DMS53 (cell line): ENCODE measurements at places on chromosomes 6 and 20.
A peak's percentile ranks its signal among the peaks of the same experiment; 100 is the strongest.

DNA sequence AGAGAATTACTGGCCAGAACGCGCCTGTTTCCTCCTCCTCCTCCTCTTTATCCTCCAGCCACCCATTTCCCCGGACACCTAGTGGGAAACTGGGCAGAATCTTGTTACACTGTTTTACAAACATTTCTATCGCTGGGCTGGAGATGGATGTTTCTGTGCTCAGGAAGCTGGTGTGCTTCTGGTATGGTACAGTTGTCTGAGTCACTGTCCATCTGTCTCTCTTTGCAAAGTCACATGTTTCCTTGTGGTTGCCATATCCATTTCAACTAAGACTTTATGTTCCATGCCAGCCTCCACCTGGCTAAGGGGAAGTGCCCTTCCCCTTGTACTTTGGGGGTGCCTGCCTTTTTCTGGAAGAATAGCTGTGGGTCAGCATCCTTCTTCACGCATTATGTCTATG, 52.9 kb upstream of the SLC22A16 start:
- peak; percentile 28 for DNase-seq

DNA sequence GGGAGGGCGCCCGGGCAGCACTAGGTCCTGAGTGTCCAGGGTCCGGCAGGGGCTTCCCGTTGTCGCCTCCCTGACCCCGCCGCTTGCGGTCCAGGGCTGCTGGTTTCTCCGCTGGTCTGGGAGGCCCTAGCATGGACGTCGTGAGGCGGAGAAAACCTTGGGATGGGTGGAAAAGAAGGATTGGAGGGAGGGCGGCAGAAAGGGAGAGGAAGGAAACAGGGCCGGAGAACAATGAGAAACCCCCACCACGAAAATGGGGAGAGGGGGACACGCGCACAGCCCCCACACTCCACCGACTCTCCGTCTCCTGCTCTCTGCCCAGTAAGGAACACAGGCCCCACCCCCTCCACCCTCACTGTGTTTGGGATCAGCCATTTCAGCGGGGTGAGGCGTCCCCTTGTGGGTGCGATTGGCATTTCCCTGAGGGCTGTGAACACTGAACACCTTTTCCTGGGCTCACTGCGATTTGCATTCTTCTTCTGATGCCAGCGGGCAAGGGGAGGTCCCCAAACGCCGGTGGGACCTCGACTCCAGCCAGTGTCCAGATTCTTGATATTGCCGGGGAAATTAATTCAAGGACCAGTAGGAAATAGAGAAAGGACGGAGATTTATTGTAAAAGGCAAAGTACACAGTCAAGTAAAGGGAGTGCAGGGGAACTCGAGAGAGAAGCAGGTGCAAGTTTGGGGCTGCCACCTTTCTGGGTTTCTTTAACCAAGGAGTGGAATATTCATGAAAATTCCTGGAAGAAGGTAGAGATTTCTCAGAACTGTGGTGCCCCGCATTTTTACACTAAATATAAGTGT, 3.3 kb upstream of the RAET1G start:
- peak; percentile 88 for DNase-seq

DNA sequence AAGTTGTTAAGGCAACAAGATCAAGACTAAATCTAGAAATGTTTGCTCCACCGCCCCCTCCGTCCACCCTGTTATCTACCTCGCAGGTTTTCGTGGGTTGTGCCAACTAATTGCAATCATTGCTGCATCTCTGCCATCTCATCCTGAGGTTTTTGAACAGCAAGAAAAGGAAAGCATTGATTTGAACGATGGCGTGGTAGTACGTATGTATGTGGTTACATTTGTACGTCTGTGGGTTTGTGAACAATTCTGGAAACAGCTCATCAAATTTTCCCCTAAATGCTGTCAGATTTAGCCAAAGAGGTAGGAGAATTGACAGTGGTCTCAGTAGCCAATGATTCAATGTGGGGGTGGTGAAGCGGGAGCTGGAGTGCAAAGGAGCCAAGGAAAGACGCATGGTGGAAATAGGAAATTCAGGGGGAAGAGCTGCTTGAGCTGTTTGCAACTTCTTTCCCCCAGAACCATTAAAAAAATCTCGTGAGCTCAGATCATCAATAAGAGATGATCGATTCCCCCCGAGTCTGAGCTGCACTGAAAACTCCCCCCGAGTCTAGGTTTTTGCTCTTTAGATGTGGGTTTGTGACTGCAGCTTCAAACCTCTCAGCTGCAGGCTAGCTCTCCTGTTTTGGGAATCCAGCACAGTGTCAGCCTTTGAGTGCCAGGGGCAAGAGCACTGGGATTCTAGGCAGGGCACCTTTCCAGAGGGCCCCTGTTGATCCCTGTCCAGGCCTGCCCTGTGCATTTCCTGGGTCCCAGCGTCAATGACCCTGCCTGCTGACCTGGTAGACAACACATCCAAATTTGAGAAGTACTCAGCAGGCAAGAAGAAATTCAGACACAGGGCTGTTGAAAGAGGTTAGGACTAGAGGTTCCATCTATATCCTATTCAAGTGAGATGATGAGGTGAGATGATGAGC, 72.6 kb upstream of the LY86 start:
- no peak for DNase-seq

GRCh38 chr6:137233911-137234863, 15.0 kb upstream of the IFNGR1 start:
- peak; percentile 71 for DNase-seq

GRCh38 chr6:113600551-113601339, 256.4 kb upstream of the MARCKS start:
- DNase-seq = no peak

GRCh38 chr20:49262444-49262843, 15.4 kb downstream of the ZNFX1 start:
- no peak for DNase-seq

DNA sequence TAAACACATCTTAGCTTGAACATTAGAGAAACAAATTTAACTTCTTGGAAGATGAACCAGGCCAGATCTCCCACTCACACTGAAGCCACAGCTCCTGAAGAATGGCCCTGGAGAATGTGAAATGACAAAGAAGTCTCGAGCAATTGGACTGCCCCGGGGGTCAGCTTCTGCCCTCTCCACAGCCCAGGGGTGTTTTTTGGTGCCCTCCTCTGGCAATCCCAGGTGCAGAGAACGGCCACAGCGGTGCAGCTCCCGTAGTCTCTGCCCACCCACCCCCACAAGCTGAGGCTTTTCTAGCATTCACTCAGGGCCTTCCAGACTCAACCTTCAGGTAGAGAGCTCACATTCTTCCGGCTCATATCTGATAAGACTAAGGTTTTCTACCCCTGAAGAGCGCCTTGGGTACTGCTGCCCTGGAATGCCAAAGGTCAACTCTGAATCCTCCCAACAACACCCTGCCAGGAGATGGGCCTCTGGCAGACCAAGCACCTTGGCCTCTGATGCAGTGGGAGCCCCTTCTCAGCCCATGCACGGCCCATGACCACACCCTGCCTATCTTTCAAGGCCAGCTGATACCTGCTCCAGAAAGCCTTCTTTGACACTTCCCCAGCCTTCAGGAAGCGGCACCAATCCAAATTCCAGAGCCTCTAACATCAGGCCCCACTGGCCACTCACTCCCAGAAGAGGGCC, 208.3 kb downstream of the SYNDIG1 start:
- DNase-seq = no peak

DNA sequence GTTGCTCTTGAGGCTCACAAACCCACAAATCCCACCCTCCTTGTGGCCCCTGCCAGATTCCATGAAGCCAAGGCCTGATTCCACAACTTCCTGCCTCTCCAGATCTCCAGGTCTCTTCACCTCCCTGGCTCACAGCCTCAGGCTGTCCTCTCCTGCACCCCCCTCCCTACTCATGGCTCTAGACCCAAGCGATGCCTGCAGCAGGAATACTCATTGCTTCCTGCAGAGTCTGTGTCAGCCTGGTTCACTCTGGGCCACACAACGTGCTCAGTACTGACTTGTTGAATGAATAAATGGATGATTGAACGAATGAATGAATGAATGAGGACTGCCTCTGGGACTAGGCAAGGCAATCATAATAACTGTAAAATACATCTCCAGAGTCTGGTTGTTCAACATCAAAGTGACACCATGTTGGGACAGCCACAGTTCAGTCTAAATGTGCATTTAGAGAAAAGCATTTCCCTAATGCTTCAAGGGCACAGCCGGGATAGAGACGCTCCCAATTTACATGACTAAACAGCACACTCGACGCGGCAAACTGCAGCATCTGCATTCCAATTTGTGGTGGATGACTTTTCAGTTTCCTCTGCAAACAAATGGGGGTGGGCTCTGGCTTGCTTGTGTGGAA, 139.9 kb downstream of the GRM4 start:
- no peak for DNase-seq

DNA sequence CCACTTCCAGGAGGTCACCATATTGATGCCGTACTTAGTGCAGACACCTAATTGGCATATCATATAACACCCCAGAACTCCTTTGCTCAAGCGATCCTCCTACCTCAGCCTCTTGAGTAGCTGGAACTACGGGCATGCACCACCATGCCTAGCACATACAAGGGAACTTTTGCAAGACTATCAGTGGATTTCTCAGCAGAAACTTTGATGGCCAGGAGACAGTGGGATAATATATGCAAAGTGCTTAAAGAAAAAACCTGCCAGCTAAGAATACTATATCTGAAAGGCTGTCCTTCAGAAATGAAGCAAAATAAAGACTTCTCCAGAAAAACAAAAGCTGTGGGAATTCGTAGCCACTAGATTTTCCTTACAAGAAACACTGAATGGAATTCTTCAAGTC, 387.1 kb downstream of the DHX35 start:
- no peak for DNase-seq

DNA sequence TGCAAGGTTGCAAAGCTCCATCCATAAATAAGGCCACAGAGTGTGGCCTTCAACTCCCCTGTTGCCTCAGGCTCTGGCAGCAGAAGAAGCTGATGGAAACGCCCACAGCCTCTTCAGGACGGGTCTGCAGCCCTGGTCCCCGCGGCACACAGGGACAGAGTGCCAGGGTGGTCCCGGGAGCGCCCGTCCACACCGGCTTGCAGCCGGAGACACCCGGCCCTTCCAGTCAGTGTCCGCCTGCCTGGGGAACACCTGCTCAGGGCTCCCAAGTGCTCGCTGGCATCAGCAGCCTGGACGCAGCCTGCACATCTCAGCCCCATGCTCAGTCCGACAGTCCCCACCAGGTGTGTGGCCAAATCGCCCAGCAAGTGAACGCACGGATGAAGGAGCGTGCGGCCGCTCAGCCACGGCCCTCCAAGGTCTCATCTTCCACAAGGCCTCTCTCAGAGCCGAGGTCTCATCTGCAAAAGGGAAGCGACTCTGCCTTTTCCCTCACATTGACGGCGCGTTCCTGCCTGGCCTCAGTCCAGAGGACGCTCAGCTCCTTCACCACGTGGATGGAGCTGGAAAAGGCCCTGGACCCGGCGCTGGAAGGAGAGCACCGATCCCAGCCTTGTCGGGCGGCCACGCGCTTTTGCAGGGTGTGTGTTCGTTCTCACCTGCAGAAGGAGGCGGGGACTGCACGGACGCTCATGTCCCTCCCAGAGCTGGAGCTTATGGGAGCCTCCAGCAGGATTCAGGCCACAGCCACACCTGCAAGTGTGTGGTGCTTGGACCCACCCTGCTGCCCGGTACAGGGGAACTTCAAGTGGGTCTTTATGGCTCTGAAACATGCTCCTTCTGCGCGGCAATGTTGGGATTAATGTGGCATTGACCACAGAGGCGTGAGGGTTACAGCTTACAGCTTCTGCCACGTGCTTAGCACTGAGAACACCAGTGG, 180.4 kb downstream of the DLL1 start:
- DNase-seq = peak; percentile 90

GRCh38 chr6:9535106-9535505, 879.8 kb downstream of the TFAP2A start:
- no peak for DNase-seq

GRCh38 chr6:161117308-161117707, 125.7 kb downstream of the MAP3K4 start:
- no peak for DNase-seq

DNA sequence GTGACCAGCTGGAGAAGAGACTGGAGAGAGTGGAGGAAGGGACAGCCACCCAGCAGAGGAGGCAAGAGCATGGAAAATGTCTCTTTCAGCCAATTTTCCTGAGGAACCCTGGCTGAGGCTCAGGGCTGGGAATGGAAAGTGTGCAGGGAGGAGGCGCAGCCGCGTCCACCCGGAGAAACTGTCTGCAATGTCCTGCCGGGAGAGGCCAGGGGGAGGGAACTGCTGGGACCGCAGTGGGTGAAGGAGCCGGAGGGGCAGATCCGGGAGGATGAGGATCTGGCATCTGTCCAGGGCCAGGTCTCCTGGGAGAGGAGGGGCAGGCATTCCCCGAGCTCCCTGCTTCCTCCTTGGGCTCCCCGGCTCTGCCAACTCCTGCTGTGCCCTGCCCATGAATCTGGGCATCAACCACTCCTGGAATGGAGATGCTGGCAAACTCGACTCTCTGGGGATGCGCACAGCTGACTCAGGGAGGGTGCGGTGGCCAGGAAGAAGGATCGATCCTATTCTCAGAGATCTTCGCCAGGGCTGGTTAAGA, 17.4 kb upstream of the HM13 start:
- DNase-seq = no peak

DNA sequence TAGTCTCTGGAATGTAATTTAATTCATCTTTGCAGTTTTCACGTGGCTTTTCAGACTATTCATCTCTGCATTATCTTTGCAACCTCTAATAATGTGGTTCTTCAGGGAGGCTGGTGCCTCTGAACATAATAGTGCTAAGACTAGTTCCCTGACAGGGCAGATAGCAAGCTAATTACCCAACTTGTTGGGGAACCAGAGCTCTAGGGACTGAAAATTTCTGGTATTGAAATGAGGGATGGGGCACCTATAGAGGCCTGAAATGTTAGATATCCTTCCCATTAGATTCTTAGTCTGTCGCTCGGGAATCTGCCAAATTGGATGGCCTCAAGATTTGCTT, 693.6 kb upstream of the MAP3K7 start:
- no peak for DNase-seq

DNA sequence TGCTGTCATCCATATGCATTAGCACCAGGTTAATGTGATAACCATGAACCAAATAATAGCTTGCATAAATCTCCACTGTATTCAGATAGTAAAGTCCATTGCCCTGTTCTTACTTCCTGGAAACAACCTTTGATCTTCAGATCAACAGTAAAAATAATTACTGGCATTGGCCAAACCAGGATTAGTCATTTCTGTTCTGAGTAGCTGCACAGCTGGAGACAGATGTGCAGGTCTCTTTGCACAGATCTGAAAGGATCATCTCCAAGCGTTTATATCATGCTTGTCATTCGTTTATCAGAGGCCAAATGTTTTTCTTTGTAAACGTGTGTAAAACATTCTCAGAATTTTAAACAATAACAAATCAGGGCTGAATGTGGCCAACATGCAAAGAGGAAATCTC, 134.4 kb upstream of the HMGCLL1 start:
- DNase-seq = peak; percentile 42

GRCh38 chr6:41066867-41067304, 5.3 kb downstream of the OARD1 start:
- peak; percentile 86 for DNase-seq

GRCh38 chr6:111672761-111673450, 67.2 kb upstream of the TRAF3IP2 start:
- no peak for DNase-seq

- DNase-seq = no peak
These were observed 36.3 kb downstream of the AHI1 start for GRCh38 chr6:135461208-135461607.

- peak; percentile 12 for DNase-seq
These were observed 42.3 kb downstream of the NINL start for GRCh38 chr20:25543068-25543467.
